ENCODE measurements at places on chromosomes 2 and 18. TPM values are rescaled to one million over a fixed set of nuclear protein-coding genes. Genes with fewer than 3 reads are reported as not detected.

Gene KCNG2
- not detected for total RNA-seq

Gene CFAP210
- total RNA-seq: 0.49 TPM

Gene TRAF3IP1
- total RNA-seq: 10.3 TPM

Gene DCDC2C
- not detected for total RNA-seq

Gene RETSAT
- 62.1 TPM for total RNA-seq

Gene MYOM1
- total RNA-seq: 1.2 TPM

Gene CUL3
- 65.3 TPM for total RNA-seq

Gene CRYGC
- total RNA-seq: not detected

Gene NEMP2
- 2.2 TPM for total RNA-seq

Gene PID1
- total RNA-seq: 83.2 TPM

Gene THSD7B
- 0.49 TPM for total RNA-seq

Gene RTP5
- not detected for total RNA-seq

Gene LRATD1
- total RNA-seq: 32.7 TPM

Gene ALPI
- not detected for total RNA-seq

Gene EFEMP1
- total RNA-seq: 235 TPM

Gene DNAH6
- total RNA-seq: 0.49 TPM

Gene SP5
- total RNA-seq: 1.7 TPM

Gene IL36B
- total RNA-seq: not detected

Gene MC5R
- 0.74 TPM for total RNA-seq

Gene KCNF1
- total RNA-seq: not detected

Gene TBR1
- total RNA-seq: not detected

Gene MSH2
- 9.3 TPM for total RNA-seq

Gene DNER
- 11.3 TPM for total RNA-seq

Gene IL37
- total RNA-seq: not detected

Gene CCDC138
- 4.9 TPM for total RNA-seq

Gene B4GALT6
- total RNA-seq: 2.5 TPM

Gene CRYGD
- not detected for total RNA-seq

Gene SERPINB4
- 77.3 TPM for total RNA-seq

Gene NYAP2
- total RNA-seq: 0.25 TPM

Gene AQP12A
- total RNA-seq: not detected

Gene TBC1D8
- 72.2 TPM for total RNA-seq

Gene FAP
- total RNA-seq: 4.2 TPM

Gene AKAIN1
- total RNA-seq: not detected

Gene NIFK
- total RNA-seq: 33.1 TPM

Gene ATP6V1B1
- not detected for total RNA-seq

Gene TXNDC2
- 0.49 TPM for total RNA-seq

Gene RGPD3
- 0.25 TPM for total RNA-seq

Gene COA5
- total RNA-seq: 24.1 TPM

Data from vagina (tissue), 2 donors.